ENCODE measurements at places on chromosomes 5 and 9. TPM values are rescaled to one million over a fixed set of nuclear protein-coding genes. Genes with fewer than 3 reads are reported as not detected.

IDNK gene
- total RNA-seq: 6.3 TPM

PPIC gene
- 66.4 TPM for total RNA-seq

ADAMTSL2 gene
- not detected for total RNA-seq

CRB2 gene
- total RNA-seq: not detected

DBH gene
- total RNA-seq: not detected

PCDHB3 gene
- 0.77 TPM for total RNA-seq

AIF1L gene
- total RNA-seq: 0.25 TPM

PLCXD3 gene
- 5.5 TPM for total RNA-seq

HRCT1 gene
- 0.25 TPM for total RNA-seq

KIF4B gene
- total RNA-seq: under 0.01 TPM

SHC3 gene
- 25.5 TPM for total RNA-seq

HNRNPA0 gene
- total RNA-seq: 14.2 TPM

SLC34A3 gene
- not detected for total RNA-seq

SNCB gene
- 2.8 TPM for total RNA-seq

IGFBPL1 gene
- 0.12 TPM for total RNA-seq

IL13 gene
- total RNA-seq: not detected

PDCD1LG2 gene
- 10.1 TPM for total RNA-seq

ADGRD2 gene
- total RNA-seq: not detected

FBXL7 gene
- total RNA-seq: 4.2 TPM

NUDT12 gene
- total RNA-seq: 17.2 TPM

CARTPT gene
- total RNA-seq: not detected

UAP1L1 gene
- total RNA-seq: 28.3 TPM

NR2F1 gene
- total RNA-seq: 63.0 TPM

ARL10 gene
- 12.5 TPM for total RNA-seq

GRM6 gene
- not detected for total RNA-seq

PPP3R2 gene
- total RNA-seq: not detected

UQCRQ gene
- 83.0 TPM for total RNA-seq

ENHO gene
- total RNA-seq: not detected

MYMK gene
- not detected for total RNA-seq

NR4A3 gene
- total RNA-seq: 0.25 TPM

MAMDC2 gene
- total RNA-seq: 2.4 TPM

PRXL2C gene
- total RNA-seq: 12.9 TPM

ZSWIM6 gene
- total RNA-seq: 8.4 TPM

TRAF1 gene
- total RNA-seq: 0.62 TPM

TAF11L10 gene
- total RNA-seq: not detected

GABRP gene
- total RNA-seq: not detected

FOXD4L4 gene
- 0.22 TPM for total RNA-seq

GDF9 gene
- 0.11 TPM for total RNA-seq

OR1K1 gene
- not detected for total RNA-seq

ACTBL2 gene
- 0.11 TPM for total RNA-seq

DIRAS2 gene
- 1.4 TPM for total RNA-seq

NR5A1 gene
- not detected for total RNA-seq

ALDH1A1 gene
- total RNA-seq: 69.4 TPM

FOXD4L6 gene
- 0.11 TPM for total RNA-seq

ADAMTS6 gene
- total RNA-seq: 155 TPM

NEURL1B gene
- total RNA-seq: 11.4 TPM

POLK gene
- 57.0 TPM for total RNA-seq

CYSRT1 gene
- total RNA-seq: 0.55 TPM

DRD1 gene
- not detected for total RNA-seq

SPATA9 gene
- 0.22 TPM for total RNA-seq

GAPVD1 gene
- total RNA-seq: 63.9 TPM
